GM03348 (cell line): ENCODE measurements at places on chromosomes 6 and 20.

- no peak for DNase-seq
These were observed 63.0 kb downstream of the NCOA7 start for GRCh38 chr6:125853756-125854155.

GRCh38 chr6:93515736-93516135 lies 96.4 kb upstream of the EPHA7 start:
- no peak for DNase-seq

DNA sequence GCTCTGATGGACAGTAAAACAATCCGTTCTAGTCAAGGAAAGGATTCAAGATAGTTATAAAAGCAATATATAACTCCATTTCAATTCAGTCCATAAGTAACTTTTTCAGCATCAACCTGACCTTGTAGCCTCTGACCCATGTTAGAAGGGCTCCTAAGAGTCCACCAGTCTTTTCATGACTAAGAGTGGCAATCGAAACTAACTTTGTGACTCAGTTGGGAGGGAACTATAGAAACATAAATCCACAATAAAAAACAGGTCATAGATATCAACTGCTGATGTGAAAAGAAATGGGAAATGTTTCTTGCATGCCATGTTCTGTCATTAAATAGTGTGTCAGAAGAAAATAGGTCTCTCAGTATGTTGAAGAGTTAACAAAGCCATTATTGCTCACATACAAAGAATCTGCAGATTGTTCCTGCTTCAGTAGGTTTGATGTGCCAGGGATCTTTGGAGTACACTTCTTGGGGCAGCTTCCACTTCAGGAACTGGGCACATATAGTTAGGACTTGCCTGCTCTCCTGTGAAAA lies 16.2 kb upstream of the RBL1 start:
- no peak for DNase-seq

- no peak for DNase-seq
These were observed 13.0 kb upstream of the MYL9 start for GRCh38 chr20:36528176-36528874.

DNA sequence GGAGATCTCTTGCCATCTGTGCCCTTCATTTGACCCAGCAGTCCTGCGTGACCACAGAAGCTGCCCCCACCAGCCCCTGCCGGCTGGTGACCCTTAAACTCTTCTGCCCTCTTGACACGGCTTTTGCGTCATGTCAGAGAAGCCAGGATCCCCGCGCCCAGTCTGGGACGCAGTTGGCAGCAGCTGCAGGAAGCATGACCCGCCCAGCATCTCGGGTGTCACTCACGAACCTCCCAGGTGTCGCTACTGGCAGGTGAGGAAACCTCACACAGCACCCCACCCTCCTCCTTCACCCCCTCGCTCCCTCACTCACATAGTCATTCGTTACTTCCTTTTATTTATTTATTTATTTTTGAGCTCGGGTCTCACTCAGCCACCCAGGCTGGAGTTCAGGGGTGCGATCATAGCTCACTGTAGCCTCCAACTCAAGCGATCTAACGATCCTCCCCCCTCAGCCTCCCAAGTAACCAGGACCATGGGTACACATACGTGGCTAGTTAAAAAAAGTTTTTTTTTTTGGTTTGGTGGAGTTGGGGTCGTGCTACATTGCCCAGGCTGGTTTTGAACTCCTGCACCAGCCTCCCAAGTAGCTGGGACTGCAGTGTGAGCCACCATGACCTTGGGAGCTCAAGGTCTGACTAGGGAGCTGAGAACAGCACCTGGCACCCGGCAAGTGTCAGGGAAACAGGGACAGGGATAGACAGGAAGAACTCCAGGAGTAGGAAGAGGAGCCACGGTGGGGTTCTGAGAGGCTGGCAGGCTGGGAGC lies 14.1 kb upstream of the SPDEF start:
- DNase-seq, result no peak

- DNase-seq, result no peak
These were observed 30.1 kb upstream of the NTSR1 start for GRCh38 chr20:62678553-62678952.

DNA sequence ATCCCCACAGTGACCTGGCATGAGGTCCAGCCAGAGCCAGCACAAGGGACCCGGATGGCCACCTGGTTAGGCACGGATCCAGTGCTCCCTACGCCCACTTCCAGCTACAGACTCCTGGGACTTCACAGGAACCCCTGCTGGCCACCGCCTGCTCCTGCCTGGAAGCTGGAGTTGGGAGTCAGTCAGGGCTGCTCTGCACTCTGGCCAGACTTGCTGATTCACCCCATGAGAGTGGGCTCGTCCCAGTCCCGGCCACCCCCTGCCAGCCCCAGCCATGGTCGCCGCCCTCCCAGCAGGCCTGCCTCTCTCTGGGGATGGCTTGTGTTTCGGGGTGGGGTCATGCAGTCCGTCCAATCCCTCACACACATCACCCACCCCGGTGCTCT lies 125.8 kb downstream of the DLL1 start:
- DNase-seq, result no peak

DNA sequence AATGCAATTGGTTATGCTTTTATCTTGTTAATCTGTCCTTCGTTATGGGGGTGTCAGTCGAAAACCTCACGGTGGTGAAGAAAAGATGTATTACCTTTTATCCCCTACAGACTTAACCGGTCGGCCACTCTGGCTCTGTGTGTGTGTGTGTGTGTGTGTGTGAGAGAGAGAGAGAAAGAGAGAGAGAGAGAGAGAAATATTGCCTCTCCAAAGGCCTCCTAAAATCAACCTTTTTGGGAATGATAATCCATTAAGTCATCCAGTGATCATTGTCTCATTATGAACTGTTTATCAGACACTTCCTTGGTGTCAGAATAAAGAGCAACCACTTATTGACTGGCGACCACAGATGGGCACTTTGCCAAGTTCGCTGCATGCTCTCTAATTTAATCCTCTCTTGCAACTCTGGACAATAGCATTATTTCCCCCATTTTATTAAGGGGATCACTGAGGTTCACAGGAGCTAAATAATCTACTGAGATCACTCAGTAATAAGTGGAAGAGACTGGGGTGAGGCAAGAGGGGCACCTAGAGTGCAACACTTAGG lies 30.7 kb downstream of the SLC35D3 start:
- no peak for DNase-seq

DNA sequence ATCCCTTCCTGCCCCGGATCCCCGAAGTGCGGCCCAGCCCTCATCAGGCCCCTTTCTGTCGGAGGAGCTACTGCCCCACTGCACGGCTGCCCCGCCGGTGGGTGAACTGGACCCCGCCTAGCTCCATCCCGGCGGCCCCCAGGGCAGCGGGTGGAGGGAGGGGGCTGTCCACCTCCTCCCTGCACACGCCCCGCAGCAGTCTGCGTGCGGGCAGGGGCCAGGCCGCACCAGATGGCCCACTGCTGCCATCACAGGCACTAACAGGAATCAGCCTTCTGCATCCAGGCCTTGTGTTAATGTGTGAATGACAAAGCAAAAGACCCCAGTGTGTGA lies 54.9 kb upstream of the UNC93A start:
- no peak for DNase-seq
